ENCODE measurements at places on chromosomes 3 and 15.

- no peak for DNase-seq
These were observed 21.3 kb downstream of the VGLL3 start for GRCh38 chr3:86969500-86970189.

DNA sequence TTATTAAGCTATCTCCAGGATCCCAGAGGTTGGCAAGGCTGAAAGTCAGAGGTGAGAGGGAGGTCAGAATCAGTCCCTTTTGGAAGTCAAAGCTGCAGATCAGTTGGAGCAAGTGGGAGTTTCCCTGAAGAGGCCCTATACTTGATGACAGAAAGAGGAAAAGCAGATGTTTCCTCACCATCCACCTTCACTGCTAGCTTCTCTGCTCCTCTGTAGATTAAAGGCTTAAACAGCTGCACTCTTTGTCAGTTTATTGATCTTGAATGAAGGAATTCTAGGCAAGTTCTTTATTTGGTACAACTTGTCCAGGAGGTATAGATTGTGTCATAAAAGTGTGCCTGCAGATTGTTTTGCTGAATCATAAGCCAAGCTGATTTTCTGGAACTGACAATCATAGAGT is 408.2 kb upstream of the TGFBR2 start:
- no peak for DNase-seq

DNA sequence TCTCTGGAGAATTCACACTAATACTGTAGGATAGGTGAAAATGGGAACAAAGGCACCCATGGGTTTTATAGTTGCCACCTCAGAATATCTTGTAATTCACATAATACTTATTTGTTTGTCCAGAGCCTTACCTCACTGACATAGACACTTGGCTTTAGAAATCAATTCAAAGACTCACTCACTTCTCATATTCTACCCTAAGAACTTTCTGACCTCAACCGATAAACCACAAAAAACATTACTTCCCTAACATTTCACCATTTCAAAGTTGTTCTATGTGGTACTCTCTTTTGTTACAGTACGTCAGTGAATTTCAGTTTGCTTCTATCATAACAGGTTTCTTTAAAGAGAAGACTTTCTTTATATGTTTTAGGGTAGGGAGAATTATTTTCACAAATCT is 359.3 kb downstream of the IGSF11 start:
- no peak for DNase-seq

DNA sequence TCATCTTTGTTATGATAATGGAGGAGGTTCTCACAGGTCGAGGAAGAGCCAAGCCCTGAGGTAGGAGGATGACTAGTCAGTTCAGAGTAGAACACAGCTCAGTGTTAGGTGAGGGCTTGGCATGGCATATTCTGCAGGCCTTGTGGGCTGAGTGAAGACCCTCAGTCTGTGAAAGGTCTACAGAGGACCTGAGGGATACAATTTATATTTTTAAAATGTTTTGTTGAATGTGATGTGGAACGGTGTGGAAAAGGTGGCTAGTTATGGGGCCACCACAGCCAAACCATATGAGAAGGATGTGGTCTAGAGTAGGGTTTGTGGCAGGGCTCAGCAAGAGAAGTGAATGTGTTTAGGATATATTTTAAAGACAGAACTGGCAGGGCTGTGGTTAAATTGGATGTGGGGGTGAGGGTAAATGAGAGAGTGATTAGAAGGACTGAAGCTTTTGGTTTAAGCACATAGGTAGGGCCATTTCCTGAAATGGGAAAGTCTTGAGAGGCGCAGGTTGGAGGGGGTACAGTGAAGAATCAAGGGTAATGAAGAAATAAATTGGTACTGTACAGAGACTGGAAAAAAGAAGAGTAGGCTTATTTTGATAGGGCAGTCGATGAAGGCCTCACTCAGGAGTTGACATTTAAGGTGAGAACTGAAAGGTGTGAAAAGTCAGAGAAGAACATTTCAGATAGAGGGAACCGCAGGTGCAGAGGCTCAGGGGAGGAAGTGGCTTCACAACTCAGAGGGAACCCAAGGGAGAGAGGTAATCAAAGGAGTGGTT is 60.5 kb downstream of the SPTSSB start:
- DNase-seq, result no peak

DNA sequence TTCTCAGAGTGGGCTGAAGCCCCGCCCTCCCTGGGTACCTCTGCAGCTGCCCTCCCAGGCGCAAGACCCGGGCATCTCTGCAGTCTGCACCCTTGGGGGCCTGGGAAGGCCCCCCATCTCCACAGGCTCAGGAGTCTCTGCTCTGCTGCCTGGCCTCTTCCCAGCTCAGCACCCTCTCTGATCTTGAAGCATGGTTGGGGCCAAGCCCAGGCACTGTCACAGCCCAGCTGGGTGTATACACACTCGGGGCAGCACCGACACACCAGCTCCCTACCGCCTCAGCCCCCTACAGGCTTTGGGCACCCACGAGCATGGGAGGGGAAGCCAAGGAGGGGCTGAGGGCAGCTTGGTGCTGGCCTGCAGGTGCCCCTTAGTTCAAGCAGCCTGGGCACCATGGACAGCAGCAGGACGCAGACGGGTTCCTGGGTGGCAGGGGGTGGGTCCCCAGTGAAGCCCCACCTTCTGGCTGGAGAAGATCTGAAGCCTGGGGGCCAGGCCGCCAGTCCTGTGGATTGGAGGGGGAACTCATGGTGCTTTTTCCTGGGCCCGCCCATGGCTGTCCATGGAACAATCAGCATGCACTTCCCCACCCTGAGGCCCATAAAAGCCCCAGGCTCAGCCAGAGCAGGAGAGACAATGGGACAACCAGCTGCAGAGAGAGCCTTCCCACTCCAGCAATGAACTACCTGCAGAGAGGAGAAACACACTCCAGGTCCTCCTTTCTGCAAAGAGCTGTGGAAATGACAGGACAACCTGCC is 170.6 kb downstream of the TJP1 start:
- no peak for DNase-seq

- no peak for DNase-seq
These were observed 157.5 kb downstream of the NUP210 start for GRCh38 chr3:13262493-13263211.

DNA sequence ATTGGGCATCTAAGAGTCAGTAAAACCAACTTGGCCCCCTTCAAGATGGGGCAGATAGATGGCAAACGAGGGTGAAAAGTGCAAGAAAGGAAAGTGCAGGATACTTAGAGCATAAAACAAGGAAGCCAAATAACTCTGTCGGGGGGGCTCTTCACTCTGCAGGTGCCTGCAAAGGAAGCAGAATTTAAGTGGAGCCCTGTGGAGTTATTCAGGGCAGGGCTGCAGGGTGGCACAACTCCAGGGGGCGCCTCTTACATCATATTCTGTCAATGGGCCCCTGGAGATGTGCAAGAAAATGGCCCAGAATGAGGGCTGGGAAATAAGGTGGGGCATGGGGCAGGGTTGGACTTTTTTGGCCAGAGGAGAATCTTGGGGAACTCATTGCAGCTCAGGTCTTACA is 69.7 kb downstream of the CD47 start:
- no peak for DNase-seq

DNA sequence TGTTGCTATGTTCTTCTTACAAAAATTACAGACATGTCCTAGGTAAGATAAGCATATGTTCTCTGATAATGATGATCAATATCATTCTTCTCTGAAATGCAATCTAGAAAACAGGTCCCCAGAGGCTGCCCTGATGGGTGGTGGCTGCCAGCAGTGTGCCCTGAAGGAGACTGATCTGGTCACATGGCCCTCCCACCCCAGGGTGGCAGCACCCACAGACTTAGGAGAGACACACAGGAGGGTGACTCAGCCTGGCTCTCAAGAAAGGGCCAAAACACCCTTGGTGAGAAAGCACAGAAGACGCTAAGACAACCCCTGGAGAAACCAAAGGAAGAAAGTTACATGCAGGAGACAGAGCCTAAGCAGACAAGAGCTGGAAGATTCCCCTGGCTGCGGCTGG is 203.7 kb downstream of the TJP1 start:
- no peak for DNase-seq

GRCh38 chr3:28151608-28152228 is 89.7 kb upstream of the CMC1 start:
- no peak for DNase-seq

DNA sequence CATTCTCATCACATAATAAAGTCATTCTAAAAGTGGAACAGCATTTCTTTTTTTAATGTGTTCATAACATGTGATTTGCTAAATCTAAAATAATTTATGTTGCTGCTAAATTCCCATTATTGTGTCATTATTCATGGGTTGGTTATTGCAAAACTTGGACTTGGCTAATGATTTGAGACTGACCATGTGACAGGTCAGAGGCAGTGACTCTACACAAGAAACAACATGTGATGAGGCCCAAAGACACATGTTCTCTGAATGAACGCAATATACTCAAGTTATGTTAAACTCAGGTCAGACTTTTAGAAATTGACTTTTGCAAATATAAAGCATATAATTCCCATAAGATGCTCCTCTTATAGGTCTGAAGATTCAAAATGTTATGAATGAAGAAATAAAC is 566.1 kb downstream of the TBL1XR1 start:
- DNase-seq, result no peak

- DNase-seq, result no peak
These were observed 6.9 kb downstream of the TUSC7 start for GRCh38 chr3:116716490-116716889.

Measured in COR-L47 (cell line).